ENCODE measurements at places on chromosomes 7 and 10.

DNA sequence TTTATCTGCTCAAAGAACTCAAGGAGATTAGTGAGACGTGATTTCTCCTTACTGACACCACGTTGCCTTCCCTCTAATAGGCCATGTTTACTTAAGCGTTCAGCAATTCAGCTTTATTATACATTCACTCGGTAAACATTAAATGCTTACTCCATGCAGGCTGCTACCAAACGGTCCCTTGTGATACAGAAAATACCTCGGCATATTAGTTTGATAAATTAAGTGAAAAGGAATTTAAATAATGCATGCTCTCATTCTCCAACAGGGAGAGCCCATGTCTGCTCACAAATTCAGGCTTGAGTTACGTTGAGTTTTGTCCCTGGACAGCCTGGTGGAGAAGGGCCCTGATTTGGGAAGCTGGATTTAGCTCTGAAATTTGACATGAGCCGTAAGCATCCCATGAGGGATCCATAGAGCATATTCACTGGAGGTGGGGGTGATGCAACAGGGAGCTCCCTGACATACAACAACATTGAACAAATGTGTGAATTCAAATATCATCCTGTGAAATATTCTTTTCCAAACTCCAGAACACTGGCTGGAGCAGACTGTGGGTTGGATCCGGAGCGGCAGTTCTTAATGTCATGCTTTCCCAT is 86.3 kb downstream of the TBXAS1 start:
- DNase-seq: no peak

DNA sequence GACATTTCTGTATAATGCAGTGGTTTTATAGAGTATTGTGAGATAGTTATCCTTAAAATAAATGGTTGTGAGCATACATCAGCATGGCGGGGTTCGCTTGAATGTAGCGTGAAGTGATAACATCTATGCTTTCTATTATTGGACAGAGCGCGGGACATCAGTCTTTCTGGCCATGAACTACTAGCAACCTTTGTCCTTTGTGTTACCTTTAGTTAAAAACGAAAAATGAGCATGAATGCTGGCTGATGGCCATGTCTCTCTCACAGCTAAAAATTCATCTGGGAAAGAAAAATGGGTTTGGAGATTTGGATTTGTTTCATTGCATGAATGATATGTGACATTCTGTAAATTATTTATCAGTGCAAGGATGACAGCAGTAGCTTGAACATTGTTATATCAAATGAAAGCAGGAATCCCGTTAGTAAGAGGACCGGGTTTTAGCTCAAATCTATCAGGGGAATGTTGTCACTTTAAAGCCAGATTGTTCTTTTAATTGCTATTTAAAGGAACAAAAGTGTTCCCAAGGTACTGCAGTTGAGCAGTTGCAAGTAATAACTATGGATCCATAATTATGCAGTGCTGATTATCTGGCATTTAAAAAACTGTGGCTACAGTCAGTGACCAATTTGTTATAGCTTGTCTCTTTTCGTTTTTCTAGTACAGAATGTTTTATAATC is 131.0 kb downstream of the KAT6B start:
- DNase-seq: no peak

DNA sequence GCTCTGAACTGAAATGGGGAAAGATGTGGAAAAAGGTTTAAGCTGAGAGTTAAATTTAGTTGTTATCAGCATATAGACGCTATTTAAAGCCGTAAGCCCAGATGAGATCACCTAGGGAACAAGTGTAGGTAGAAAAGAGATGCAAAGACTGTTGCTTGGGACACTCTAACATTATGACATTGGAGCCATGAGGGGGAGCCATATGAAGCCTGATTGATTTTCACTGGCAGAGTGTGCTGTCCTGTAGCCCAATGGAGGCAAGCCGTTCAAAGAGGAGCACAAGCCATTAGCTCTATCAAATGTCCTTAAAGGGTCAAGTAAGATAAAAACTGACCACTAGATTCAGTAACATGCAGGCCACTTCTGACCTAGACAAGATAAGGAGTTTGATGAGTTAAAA is 223.3 kb downstream of the TWIST1 start:
- no peak for DNase-seq

- DNase-seq: no peak
Measured at GRCh38 chr7:151058781-151059366, 515 bp upstream of the SLC4A2 start.

DNA sequence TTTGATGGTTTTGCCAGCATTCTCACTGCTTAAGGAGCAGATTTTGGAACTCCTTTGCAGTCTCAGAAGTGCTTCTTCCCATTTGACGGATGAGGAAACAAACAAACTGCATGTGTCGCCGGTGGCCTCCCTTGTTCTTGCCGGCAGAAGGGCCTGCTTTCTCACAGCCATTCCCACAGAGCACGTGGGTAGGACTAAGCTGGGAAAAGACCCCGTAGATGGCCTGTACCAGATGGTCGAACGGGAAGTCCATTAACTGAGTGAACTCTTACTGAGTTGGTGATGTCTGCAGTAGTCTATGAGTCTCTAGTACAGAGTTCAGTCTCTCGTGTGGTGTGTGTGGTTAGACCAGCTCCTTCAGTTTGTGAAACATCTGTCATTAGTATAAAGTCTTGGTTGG is 131.9 kb downstream of the TRRAP start:
- no peak for DNase-seq

DNA sequence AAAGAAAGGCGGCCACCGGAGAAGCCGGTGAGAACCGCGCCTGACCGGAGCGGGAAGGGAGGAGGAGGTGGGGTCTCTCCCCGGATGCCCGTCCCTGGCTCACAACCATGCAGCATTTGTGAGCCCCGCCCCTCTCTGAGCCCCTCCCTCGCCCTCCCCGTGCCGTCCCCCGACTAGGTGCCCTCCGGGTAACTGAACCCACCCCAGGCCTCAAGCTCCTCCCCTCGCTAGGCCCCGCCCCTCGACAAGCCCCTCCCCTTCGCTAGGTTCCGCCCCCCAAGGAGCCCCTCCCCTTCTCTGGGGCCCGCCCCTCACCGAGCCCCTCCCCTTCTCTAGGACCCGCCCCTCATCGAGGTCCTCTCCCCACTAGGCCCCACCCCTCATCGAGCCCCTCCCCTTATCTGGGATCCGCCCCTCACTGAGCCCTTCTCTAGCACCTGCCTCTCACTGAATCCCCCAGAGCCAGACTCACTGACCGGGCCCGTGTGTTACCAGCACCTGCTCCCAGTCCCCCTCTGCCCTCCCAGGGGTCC is 42.2 kb upstream of the HSPB1 start:
- no peak for DNase-seq

GRCh38 chr7:151491859-151492258 is 27.8 kb downstream of the RHEB start:
- no peak for DNase-seq

GRCh38 chr7:29478687-29479240 is 84.9 kb upstream of the PRR15 start:
- no peak for DNase-seq

DNA sequence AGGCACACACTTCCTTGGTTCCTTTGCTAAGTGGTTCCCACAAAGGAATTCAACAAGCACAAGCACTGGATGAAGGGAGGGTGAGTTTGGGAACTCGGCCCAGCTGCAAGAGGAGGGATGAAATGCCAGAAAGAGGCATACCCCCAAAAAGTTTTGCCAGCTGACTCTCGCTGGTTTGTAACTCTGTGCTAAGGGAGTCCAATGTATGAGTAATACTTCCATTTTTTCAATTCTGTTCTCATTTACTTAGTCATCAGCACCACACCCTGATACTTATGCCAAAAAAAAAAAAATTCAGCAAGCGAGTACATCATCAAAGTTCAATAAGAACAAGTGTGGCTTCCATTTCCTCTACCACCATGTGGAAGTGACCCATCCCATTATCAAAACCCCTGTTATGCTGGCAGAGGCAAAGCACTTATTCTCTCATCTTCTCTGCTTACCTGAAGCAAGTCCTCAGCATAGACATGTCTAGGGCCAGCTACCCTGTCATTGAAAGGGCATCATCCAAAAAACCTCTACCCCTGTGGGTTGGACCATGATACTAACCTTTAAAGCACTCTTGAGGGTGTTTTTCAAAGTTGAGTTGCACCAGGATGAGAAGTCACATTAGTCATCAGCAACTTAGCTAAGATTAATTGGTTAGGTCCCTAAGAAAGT is 6.9 kb upstream of the HYCC1 start:
- DNase-seq: peak; percentile 42

- DNase-seq: no peak
Measured at GRCh38 chr10:109889867-109890266, 33.4 kb downstream of the XPNPEP1 start.

Data from T-helper 2 cell treated with Interferon-gamma antibody and Interleukin-4, amounts not matched to agents 5 μg/mL and 100 μg/mL, for 36 hours (primary cell).